Left hindlimb (tissue), 1 donor: ENCODE measurements at places on chromosomes 12 and 14.
A peak's percentile ranks its signal among the peaks of the same experiment; 100 is the strongest.

GRCh38 chr12:50234347-50234746, 49.0 kb downstream of the LIMA1 start:
- no peak for DNase-seq

DNA sequence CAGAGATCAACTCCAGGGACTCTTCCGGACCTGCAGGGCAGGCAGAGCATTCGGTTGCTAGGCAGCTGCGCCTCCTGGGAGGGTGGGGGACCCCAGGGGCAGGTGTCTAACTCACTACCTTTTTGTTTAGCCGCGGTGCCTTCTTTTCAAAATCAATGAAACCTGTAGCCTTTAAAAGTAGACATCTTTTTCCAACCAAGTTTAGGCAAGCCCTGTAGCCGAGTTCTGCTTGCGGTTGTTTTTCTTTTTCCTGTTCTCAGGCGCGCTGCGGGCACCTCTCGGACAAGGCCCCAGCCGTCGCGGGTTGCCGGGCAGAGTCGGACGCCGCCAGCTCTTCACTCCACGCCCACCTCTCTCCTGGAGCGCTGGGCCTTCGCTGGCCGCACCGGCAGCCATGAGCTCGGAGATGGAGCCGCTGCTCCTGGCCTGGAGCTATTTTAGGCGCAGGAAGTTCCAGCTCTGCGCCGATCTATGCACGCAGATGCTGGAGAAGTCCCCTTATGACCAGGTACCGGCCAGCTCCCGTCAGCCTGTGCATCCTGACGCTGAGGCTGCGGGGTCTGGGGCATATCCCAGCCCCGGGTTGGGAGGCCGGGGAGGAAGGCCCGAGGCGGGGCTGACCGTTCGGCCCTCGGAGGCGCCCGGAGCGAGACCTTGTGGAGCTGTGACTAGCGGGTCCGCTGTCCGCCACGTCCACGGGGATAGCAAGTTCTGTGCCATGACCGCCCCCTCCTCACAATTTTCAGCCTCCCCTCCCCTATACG, at the start of gene TTC8:
Gene TTC8 (plus strand): TSS at position 338 of the 764 bp plus-strand sequence. CDS start 57 bp downstream, at position 395.
- peak; percentile 93 for DNase-seq

DNA sequence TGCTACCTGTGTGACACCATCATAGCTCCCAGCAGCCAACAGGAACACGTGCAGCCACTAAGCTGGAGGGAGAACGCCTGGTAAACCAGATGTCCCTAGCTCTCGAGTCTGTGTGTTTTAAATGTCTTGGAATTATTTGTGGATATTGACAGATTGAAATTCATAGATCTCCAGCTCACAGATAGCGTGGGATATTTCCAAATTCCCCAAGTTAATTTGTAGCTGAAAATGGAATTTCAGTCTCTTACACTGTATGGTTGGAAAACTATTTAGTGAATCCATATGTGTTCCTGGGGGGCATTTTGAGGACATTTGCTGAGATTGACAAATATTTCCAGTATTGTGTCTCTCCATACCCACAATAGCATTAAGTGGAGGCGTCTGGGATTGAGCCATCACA, 618.6 kb upstream of the TMEM132C start:
- DNase-seq, result no peak

DNA sequence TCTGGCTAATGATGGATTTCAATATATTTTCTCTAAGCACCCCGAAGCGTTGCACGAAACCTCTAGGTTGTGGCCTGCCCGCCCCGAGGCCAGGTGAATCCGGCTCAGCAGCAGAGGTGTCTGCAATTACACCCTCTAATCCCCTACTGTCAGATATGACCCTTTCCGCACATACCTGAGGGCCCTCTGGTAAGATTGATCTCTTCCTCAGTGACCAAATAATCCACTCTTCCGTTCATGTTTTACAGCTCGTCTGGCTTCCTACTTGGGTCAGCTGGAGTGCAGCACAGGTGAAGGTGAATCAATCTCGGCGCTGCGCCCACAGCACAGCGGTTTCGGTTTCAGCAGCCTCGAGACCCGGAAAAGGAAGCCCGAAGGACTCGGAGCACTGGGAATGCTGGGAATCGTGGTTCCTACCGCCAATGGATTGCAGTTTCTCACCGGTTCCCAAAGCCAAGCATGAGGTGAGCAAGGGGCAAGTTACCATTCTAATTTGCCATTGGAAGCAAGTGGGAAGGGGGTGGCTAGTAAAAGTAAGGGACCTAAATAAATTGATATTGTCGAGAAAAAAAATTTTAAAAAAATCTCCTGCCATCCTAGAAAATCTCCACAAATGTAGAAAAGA, at the start of gene SYNJ2BP:
Gene SYNJ2BP (minus strand): TSS at position 366 of the 625 bp plus-strand sequence. CDS start 127 bp downstream, at position 239.
- peak; percentile 62 for DNase-seq

DNA sequence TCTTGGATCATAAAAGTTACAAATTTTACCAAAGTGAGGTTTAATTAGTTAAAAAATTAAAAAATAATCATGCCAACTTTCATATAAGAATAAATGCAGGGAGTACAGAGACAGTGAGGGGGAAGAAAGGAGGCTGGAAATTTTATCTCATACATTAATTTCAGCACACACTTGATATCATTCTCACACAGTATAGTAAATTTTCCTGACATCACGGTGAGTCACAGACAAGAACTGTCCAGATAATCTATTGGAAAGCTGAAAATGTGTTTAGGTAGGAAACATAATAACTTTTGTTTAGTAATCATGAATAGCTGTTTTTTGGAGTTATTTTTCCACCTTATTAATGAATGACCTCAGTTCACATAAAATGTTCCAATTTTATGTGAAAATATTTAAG, 1204.8 kb downstream of the GALC start:
- no peak for DNase-seq

DNA sequence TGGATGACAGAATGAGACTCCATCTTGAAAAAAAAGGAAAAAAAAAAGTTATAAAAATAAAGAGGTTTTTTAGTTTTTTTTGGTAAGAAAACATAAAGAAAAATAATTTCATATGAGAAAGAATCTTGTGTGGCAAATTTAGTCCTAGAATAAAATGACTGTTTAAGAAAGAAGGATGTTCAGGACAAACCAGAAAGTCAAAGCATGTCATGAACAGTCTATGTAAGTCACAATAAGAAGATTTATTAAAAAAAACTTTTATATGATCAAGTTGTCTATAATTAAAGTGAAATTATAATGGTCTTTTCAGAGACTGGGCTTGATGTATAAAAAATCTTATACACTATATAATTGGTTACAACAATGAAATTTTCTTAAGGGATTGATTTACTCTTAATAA, 68.1 kb upstream of the HECTD1 start:
- DNase-seq, result no peak

GRCh38 chr12:48795550-48796455, 6.9 kb upstream of the ADCY6 start:
- DNase-seq, result peak; percentile 80

DNA sequence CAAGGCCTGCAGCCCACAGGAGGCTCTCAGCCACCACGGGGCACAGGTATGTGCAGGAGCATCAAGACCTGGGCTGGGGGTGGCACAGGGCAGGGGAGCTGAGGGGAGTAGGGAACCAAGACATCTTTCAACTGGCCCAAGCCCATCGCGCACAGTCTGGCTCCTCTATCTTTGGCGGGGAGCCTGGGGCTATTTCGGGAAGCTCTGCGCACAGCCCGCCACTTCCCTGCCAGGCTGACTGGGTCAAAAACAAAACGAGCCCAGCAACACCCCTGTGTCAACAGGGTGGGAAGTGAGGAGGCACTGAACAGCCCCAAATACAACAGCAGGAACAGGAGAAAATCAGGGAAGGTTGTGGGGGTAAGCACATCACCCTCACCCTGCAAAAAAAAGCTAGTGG, 83.9 kb downstream of the ARL6IP4 start:
- DNase-seq, result peak; percentile 10

DNA sequence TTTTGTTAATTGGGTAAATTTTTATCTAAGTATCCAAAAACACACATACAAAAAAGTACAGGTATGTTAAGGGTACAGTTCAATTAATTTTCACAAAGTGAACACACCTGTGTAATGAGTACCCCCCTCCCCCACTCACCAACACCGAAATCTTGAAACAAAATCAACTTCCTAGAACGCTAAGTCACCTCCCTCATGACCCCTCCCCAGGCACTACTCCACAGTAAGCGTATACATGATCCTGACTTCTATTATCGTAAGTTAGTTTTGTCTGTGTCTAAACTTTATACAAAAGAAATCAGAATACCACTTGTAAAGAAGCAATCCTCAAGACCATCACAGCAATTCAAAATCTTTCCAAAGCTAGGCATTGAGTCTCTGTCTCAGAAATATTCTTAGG, 100.5 kb downstream of the MED13L start:
- no peak for DNase-seq

- DNase-seq, result no peak
These were observed 92.0 kb downstream of the ITPR2 start for GRCh38 chr12:26740991-26741390.

GRCh38 chr12:72264548-72265175, 7.5 kb upstream of the TRHDE start:
- DNase-seq, result no peak

GRCh38 chr12:28704477-28705169, 444.5 kb upstream of the FAR2 start:
- DNase-seq, result no peak

- DNase-seq, result no peak
These were observed 29.3 kb downstream of the HMGA2 start for GRCh38 chr12:65853489-65854157.

DNA sequence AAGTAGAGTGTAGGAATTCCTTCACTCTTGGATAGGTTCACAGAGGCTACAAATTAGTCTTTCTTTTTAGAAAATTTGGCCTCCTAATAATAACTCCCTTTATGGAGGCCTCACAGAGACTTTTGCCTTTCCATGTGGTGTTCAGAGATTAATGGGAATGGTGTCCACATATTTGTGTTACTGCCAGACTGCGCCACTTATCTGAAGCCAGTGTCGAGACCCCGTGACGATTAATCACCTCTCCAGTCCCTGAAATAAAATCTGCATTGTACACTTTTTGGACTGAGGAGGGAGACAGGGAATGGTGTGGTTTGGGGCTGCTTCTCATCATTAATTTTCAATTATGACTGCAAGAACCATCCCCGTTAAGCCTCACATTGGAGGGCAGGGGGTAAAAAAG, 980.5 kb downstream of the FLRT2 start:
- DNase-seq, result no peak

GRCh38 chr14:89198544-89199329, 218.3 kb downstream of the FOXN3 start:
- no peak for DNase-seq
